NCI-H2081 (cell line): ENCODE measurements at places on chromosomes 5 and 9.

- DNase-seq = no peak
These were observed 135.6 kb downstream of the KCNIP1 start for GRCh38 chr5:170639221-170639925.

- peak; percentile 5 for DNase-seq
These were observed 14.2 kb upstream of the CCDC180 start for GRCh38 chr9:97293207-97293721.

- DNase-seq = no peak
These were observed 72.3 kb upstream of the ANXA1 start for GRCh38 chr9:73079326-73079725.

- DNase-seq = no peak
These were observed 431.4 kb upstream of the CCNG1 start for GRCh38 chr5:163005949-163006348.

DNA sequence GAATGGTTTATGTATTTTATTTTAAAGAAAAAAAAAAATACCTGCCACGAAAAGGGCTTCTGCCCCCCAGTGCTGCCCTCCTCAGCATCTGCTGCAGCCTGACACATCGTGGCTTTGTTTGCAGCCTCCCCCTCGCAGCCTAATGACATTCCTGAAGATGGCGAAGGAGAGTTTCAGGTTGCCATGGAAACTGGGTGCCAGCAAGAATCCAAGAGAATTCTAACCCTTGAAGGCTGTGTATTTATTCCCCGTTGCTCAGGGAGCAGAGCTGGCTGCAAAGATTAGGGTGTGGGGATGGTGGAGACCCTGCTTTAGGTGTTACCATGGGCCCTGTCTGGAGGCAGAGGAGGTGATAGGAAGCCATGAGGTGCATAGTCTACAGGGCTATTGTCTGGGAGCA lies 126.6 kb downstream of the NSG2 start:
- no peak for DNase-seq

DNA sequence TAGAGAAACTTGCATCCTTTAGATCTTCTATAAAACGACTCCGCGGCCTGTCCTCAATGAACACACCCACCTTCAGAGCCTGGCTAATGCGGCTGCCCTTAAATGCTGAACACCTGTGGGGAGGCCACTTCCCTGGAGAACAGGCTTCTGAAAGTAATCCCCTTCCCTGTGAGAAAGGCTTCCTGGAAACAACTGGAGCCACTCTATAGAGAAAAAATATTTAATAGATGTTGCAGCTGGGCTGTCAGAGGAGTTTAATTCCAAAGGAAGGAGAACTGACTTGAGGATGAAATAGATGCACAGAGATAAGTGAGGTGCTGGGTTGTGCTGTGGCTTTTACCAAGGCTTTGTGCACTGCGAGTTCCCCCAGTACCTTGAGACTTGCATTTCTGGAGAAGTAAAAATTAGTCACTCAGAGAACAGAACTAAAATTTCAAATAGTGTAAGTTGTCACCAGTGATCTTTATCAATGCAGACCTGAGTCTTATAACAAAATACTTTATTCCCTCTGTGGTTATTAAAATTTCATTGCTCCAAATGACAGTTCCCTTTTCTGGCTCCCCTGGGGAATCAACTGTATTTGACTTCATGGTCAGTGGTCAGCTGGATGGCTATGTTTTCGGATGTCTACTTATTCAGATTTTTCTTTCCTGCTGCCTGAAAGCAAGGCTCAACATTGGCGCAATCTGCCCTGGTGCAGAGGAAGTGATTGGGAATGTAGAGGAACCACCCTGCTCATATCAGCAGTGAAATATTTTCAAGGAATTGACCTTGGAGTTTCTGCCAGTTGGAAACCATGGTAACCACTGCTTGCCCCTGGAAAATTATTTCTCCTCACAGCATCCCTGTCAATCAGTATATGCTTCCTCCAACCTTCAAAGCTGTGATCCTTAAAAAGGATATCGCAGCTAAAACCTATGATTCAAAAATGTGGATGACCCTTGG lies 238.8 kb downstream of the SMARCA2 start:
- no peak for DNase-seq

DNA sequence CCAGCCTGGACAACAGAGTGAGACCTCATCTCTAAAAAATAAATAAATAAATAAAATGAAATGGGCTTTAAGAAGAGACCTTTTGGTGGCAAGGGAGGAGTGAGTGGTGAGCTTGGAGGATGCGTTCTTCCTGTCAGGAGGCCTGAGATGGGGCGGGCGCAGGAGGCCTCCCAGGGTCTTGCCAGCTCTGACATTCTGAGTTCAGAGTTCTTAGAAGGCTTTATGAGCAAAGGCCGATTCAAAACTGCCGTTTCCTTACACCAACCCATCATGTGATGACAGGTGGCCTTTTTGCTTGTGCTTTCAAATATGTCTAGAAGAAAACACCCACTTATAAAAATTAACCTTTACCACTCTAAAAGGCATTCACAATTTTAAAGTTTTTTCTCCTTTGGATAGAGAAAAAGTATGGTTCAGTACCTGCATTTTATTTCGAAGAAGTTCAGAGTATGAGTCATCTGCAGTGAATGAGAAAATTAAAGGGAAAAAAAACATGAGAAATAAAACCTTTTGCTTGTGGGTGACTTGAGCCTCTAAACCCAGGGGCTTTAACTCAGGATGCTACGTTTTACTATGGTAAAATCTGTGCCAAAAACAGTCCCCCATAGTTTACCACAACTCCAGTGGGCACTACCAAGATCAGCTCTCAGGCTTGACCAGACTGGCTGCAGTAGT lies 157.4 kb upstream of the OTULINL start:
- DNase-seq = no peak

- no peak for DNase-seq
These were observed 828 bp upstream of the TRIO start for GRCh38 chr5:14142202-14142826.

DNA sequence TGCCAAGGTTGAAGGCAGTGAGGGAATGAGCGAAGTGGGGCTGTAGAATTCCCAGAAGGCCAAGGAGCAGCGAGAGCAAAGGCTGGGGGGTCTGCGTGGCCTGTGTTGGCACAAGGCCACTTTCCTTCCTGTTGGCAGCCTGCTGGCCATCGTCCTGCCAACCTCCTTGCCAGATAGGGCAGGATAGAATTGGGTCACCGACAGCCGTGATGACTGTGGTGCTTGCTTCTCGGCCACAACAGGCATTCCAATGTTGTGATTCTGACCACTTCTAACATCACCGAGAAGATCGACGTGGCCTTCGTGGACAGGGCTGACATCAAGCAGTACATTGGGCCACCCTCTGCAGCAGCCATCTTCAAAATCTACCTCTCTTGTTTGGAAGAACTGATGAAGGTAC lies 18.9 kb downstream of the TRIP13 start:
- DNase-seq = no peak

GRCh38 chr5:90868799-90869198 lies 310.2 kb downstream of the ADGRV1 start:
- DNase-seq = no peak

- DNase-seq = no peak
These were observed 26.2 kb downstream of the SNX24 start for GRCh38 chr5:122871661-122872060.

GRCh38 chr5:91076138-91076537 lies 307.0 kb downstream of the ARRDC3 start:
- no peak for DNase-seq

- no peak for DNase-seq
These were observed 3.3 kb downstream of the RPL35 start for GRCh38 chr9:124858330-124859046.

DNA sequence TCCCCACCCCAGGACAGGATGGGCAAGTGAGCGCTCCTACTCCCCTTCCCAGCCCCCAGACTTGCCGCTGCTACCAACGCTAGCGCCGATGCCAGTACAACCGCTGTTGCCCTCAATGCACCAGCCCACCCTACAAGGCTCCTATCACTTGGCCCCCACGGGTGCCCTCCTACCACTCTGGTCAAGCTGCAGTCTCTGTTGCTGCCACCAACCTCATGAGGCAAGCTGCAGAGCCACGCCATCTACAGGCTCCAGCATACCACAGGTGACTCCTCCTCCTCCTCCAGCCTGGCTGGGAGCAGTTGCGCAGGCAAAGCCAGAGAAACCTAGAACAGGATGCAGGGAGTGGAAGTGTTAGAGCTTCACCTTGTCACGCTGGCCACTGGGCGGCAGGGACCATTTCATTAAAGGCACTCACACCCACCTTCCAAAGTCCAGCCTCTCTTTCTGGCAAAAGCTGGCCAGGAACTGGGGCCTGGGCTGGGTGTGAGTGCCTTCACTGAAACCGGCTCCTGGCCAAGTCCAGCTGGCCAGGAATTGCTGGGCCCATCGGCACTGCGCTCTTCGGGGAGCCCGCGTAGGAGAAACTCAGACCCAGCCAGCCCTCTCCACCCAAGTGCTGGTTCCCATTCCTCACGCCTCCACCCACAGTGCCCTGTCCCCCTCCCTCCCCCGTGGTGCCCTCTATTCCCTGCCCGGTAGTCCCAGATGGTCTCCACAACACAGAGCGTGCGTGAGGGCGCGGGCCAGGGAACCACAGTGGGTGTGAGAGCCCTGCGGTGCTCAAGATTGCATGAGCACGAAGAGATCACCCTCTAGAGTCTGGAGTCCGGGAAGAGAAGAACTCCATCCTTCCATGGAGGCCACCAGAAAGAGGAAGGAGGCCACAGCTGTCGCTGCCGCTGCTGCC lies 1.6 kb upstream of the PCAT7 start:
- no peak for DNase-seq

GRCh38 chr5:112275671-112276070 lies 143.4 kb downstream of the EPB41L4A start:
- no peak for DNase-seq
